Chondrocyte (in vitro differentiated cells): ENCODE measurements at places on chromosomes 16 and 17.
A peak's percentile ranks its signal among the peaks of the same experiment; 100 is the strongest.

DNA sequence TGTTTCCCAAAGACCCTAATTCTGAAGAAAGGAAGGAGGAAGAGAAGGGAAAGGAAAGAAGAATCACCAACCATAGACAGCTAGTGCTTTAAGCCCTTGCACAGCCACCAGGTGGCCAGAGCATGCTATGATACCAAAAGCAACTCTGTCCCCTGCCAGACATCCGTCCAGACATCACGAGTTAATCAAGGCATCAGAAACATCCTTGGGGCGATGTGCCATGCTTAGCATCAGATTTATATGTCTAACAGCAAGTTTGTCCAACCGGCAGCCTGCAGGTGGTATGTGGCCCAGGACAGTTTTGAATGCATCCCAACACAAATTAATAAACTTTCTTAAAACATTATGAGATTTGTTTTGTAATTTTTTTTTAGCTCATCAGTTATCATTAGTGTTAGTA lies 2.9 kb upstream of the CRYBA1 start:
- no peaks in the 10 kb centered on the region for H3K36me3 ChIP-seq
- H3K4me1 ChIP-seq = peaks cover 22% of the 10 kb centered on the region
- H3K4me3 ChIP-seq = no peak overlapping the region
- H3K27ac ChIP-seq = peak overlapping the region; percentile 8
- no peak for DNase-seq

- H3K27ac ChIP-seq = peak overlapping the region; percentile 25
- no peak overlapping the region for H3K4me3 ChIP-seq
- H3K36me3 ChIP-seq = no peaks in the 10 kb centered on the region
- H3K4me1 ChIP-seq = peaks cover 54% of the 10 kb centered on the region
- DNase-seq = no peak
These were observed 17.0 kb downstream of the HS3ST3A1 start for GRCh38 chr17:13584701-13585080.

- no peak for DNase-seq
- no peaks in the 10 kb centered on the region for H3K27me3 ChIP-seq
- H3K4me3 ChIP-seq = no peak overlapping the region
- peaks cover 20% of the 10 kb centered on the region for H3K4me1 ChIP-seq
- H3K36me3 ChIP-seq = peaks cover 9% of the 10 kb centered on the region
These were observed 92.8 kb downstream of the CHD9 start for GRCh38 chr16:53147500-53148065.

DNA sequence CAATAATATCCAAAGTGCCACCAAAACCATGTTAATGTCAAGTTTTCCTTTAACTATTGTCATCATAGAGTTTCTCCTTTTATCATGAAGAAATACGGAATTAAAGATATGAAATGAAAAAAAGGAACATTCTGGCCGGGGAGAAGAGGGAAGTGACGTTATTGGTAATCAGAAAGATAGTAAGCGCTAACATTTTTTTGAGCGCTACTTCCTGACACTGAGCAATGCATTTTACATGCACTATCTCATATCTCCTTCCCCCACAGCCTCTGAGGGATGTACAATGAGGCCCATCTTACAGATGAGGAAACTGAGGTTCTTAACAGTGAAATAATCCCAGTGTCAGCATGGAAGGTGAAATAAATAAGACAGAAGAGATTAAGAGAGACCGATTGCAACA lies 410.9 kb downstream of the SOX9 start:
- H3K4me1 ChIP-seq = no peaks in the 10 kb centered on the region
- peaks cover 5% of the 10 kb centered on the region for H3K36me3 ChIP-seq
- no peak for DNase-seq
- no peak overlapping the region for H3K4me3 ChIP-seq
- no peak overlapping the region for H3K27ac ChIP-seq
- H3K27me3 ChIP-seq = no peaks in the 10 kb centered on the region

DNA sequence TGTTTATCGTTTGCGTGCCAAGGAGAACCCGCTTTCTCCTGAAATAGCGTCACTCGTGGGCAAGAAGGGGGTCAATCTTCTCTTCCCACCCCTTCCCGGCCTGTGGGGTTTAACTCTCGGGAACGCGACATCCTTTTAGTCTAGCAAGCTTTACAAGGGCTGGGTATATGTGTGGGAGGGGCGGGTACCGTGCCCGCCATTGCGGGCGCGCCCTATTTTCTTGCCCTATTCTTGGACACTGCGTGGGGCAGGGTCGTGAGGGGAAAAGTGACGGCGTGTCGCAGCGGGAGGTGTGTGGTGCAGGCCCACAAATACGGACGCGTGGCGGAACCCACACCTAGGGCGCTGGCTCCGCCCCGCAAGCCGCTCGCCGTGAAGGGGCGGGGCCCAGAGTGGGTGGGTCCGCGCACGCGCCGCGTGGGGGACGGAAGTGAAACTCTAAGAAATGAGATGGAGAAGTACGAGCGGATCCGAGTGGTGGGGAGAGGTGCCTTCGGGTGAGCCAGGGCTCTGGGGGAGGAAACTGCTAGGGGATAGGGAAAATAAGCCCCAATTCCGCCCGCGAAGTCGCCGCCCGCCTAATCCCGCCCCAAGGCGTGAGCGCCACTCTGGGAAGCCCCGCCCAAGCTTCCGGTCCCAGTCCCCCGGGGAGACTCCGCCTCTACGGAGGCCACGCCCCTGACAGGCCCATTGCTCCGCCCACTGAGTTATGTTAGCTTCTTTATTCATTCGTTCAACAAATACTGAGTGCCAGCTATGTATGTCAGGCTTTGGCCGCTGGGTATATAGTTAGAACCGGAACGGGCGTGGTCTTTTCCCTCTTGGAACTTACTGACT lies at the start of gene NEK8:
TSS of gene NEK8 (plus strand) at position 425 of the 837 bp plus-strand sequence. CDS start at position 451, 26 bp downstream.
- peak; percentile 97 for DNase-seq
- peaks cover 45% of the 10 kb centered on the region for H3K4me1 ChIP-seq
- H3K36me3 ChIP-seq = peaks cover 6% of the 10 kb centered on the region
- H3K27me3 ChIP-seq = no peaks in the 10 kb centered on the region
- peak within 1 kb of the TSS; percentile 97 for H3K27ac ChIP-seq
- peak within 1 kb of the TSS; percentile 85 for H3K4me3 ChIP-seq

- H3K27me3 ChIP-seq = peaks cover 14% of the 10 kb centered on the region
- H3K36me3 ChIP-seq = peaks cover 2% of the 10 kb centered on the region
- no peak overlapping the region for H3K27ac ChIP-seq
- no peak for DNase-seq
- peaks cover 20% of the 10 kb centered on the region for H3K4me1 ChIP-seq
These were observed 347.5 kb upstream of the TNRC6C start for GRCh38 chr17:77610972-77611521.

- H3K36me3 ChIP-seq = peaks cover 15% of the 10 kb centered on the region
- peaks cover 37% of the 10 kb centered on the region for H3K4me1 ChIP-seq
- no peaks in the 10 kb centered on the region for H3K27me3 ChIP-seq
- peak overlapping the region; percentile 74 for H3K4me3 ChIP-seq
These were observed 15.6 kb upstream of the AURKB start for GRCh38 chr17:8225813-8226535.

GRCh38 chr16:88614818-88615580 lies 23.4 kb upstream of the IL17C start:
- no peaks in the 10 kb centered on the region for H3K27me3 ChIP-seq
- peak overlapping the region; percentile 76 for H3K27ac ChIP-seq
- no peak for DNase-seq
- H3K4me1 ChIP-seq = peaks cover 22% of the 10 kb centered on the region
- H3K4me3 ChIP-seq = no peak overlapping the region

GRCh38 chr16:57828272-57829161 lies 26.2 kb upstream of the KIFC3 start:
- H3K4me3 ChIP-seq = no peak overlapping the region
- H3K36me3 ChIP-seq = no peaks in the 10 kb centered on the region
- no peaks in the 10 kb centered on the region for H3K27me3 ChIP-seq
- no peak for DNase-seq
- peaks cover 17% of the 10 kb centered on the region for H3K4me1 ChIP-seq

GRCh38 chr16:68235108-68235886 lies 630 bp downstream of the ESRP2 start:
- H3K27me3 ChIP-seq = no peaks in the 10 kb centered on the region
- DNase-seq = peak; percentile 75
- no peaks in the 10 kb centered on the region for H3K36me3 ChIP-seq
- no peak overlapping the region for H3K27ac ChIP-seq
- H3K4me3 ChIP-seq = no peak overlapping the region

- H3K27me3 ChIP-seq = no peaks in the 10 kb centered on the region
- H3K4me3 ChIP-seq = peak overlapping the region; percentile 62
- H3K27ac ChIP-seq = peak overlapping the region; percentile 89
- peak; percentile 94 for DNase-seq
- H3K4me1 ChIP-seq = peaks cover 16% of the 10 kb centered on the region
These were observed 151.8 kb downstream of the PITPNC1 start for GRCh38 chr17:67528751-67529436.

DNA sequence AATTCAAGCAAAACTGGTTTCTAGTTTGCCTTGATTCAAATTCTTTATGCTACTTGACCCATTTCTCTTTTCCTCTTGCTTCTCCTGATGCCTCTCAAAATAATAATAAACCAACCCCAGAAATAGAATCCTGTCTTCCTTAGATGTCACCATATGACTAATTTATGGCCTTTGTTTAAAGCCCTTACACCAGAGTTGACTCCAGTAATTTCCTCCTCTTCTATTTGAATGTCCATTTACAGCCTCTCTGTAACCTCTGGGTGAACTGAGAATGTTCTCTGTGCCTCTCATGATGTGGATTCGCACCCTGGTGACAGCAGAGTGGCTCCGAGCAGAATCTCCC lies 31.5 kb downstream of the ZFHX3 start:
- peaks cover 83% of the 10 kb centered on the region for H3K4me1 ChIP-seq
- H3K27me3 ChIP-seq = no peaks in the 10 kb centered on the region
- H3K4me3 ChIP-seq = no peak overlapping the region
- peak overlapping the region; percentile 85 for H3K27ac ChIP-seq
- no peaks in the 10 kb centered on the region for H3K36me3 ChIP-seq

DNA sequence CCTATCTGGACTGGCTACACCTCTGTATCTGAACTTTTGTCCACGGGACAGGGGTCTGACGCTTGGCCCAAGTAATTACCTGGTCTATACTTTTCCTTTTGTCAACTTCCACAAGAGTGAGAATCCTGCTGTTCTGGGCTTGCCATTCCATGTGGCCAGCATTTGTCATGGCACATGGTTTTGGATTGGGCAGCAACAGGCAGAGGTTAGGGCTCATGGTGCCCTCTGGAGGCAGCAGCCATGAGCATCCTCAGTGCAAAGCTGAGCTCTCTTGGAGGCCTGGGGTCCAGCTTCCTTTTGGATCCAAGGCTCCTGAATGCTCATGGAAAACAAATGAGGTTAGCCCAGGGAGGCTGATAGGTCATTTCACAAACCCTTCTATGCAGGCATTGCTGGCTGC lies 7.5 kb upstream of the EDC4 start:
- H3K4me1 ChIP-seq = peaks cover 42% of the 10 kb centered on the region
- H3K27ac ChIP-seq = no peak overlapping the region
- no peaks in the 10 kb centered on the region for H3K27me3 ChIP-seq
- DNase-seq = no peak

- H3K27ac ChIP-seq = peak overlapping the region; percentile 77
- peaks cover 15% of the 10 kb centered on the region for H3K4me1 ChIP-seq
- no peaks in the 10 kb centered on the region for H3K27me3 ChIP-seq
- no peaks in the 10 kb centered on the region for H3K36me3 ChIP-seq
- no peak overlapping the region for H3K4me3 ChIP-seq
- no peak for DNase-seq
These were observed 22.4 kb downstream of the MIS12 start for GRCh38 chr17:5508810-5509209.

- H3K27me3 ChIP-seq = no peaks in the 10 kb centered on the region
- H3K4me1 ChIP-seq = peaks cover 7% of the 10 kb centered on the region
- no peak overlapping the region for H3K4me3 ChIP-seq
- DNase-seq = no peak
- peaks cover 2% of the 10 kb centered on the region for H3K36me3 ChIP-seq
These were observed 23.0 kb downstream of the NLRC5 start for GRCh38 chr16:57012353-57012752.

DNA sequence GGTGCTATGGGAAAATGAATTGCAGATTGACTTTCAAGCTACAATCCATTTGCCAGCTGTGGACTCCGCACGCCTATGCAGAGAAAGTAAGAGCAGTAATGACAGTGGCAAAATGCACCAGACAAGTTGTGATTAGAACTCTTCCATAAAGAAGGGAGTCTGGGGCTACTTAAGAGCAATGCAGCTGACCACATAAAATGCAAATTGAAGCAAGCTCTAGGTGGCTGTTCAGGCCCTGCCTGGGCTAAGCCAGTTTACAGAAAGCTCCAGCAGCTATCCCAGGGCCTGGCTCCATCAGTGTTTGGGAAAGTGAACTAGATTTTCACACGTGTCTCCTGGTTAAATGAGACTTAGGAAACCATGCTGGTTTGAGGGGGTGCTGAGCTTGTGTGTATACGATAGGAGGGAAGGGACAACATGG lies 2.2 kb upstream of the MAP2K6 start:
- no peaks in the 10 kb centered on the region for H3K36me3 ChIP-seq
- H3K4me3 ChIP-seq = no peak overlapping the region
- no peaks in the 10 kb centered on the region for H3K27me3 ChIP-seq
- DNase-seq = no peak
- no peak overlapping the region for H3K27ac ChIP-seq
- no peaks in the 10 kb centered on the region for H3K4me1 ChIP-seq

DNA sequence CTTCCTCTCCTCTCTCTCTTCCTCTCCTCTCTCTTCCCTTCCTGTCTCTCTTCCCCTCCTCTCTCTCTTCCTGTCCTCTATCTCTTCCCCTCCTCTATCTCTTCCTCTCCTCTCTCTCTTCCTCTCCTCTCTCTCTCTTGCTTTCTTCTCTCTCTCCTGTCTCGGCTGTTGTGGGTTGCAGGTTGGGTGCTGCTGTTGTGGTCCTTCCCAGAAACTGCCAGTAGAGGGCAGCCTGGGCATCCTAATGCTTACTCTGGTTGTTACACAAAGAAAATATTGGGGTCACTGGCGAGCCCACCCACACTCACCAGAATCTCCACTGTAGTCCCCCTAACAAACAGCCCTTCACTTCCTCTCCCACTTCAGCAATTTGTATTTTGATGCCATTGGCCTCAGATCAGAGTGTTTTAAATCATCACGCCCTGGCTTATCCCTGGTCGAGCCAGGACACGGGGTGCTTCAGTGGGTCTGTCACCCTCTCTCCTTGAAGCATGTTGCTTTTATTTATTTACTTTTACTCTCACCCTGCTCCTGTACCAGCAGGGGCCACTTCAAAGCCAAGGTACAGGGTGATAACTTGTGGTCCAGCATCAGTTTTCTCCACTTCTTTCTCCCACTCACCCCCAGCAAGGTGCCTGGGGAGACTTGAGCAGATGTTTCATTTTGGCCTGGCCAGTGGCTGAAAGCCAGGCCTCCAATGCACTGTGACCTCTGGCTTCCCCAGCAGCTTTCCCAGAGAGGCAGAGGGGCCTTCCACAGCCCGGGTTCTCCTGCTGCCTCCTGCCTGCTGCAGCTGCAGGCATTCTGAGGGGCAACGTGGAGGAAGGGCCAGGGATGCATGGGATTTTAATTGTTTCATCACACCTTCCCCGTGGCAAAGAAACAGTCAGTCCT lies 4.7 kb upstream of the MMP15 start:
- H3K36me3 ChIP-seq = peaks cover 3% of the 10 kb centered on the region
- H3K4me1 ChIP-seq = peaks cover 23% of the 10 kb centered on the region
- no peak overlapping the region for H3K4me3 ChIP-seq
- H3K27me3 ChIP-seq = peaks cover 4% of the 10 kb centered on the region

- H3K36me3 ChIP-seq = no peaks in the 10 kb centered on the region
- DNase-seq = no peak
- no peaks in the 10 kb centered on the region for H3K27me3 ChIP-seq
- peak overlapping the region; percentile 32 for H3K27ac ChIP-seq
- peaks cover 58% of the 10 kb centered on the region for H3K4me1 ChIP-seq
These were observed 29.8 kb downstream of the STAT3 start for GRCh38 chr17:42358434-42358833.

- H3K27me3 ChIP-seq = no peaks in the 10 kb centered on the region
- peaks cover 28% of the 10 kb centered on the region for H3K4me1 ChIP-seq
- H3K4me3 ChIP-seq = no peak overlapping the region
- H3K36me3 ChIP-seq = no peaks in the 10 kb centered on the region
- no peak for DNase-seq
These were observed 28.9 kb upstream of the MAP3K14 start for GRCh38 chr17:45345554-45346215.

- H3K4me1 ChIP-seq = peaks cover 13% of the 10 kb centered on the region
- peaks cover 3% of the 10 kb centered on the region for H3K27me3 ChIP-seq
- no peak for DNase-seq
- no peak overlapping the region for H3K4me3 ChIP-seq
These were observed 6.6 kb upstream of the TEKT3 start for GRCh38 chr17:15348021-15348420.
